ENCODE measurements at places on chromosomes 12 and 14. TPM values are rescaled to one million over a fixed set of nuclear protein-coding genes. Genes with fewer than 3 reads are reported as not detected.

Gene MAP1LC3B2
- 1.0 TPM for total RNA-seq

Gene MDP1
- 19.2 TPM for total RNA-seq

Gene RBP5
- total RNA-seq: 0.51 TPM

Gene TPI1
- 744 TPM for total RNA-seq

Gene NEUROD4
- not detected for total RNA-seq

Gene B4GALNT1
- 7.7 TPM for total RNA-seq

Gene NRIP2
- 1.5 TPM for total RNA-seq

Gene PMCH
- not detected for total RNA-seq

Gene GARIN6
- total RNA-seq: not detected

Gene TC2N
- total RNA-seq: 8.2 TPM

Gene TSPAN19
- total RNA-seq: not detected

Gene P3H3
- 6.4 TPM for total RNA-seq

Gene PRB2
- not detected for total RNA-seq

Gene GALNT8
- total RNA-seq: 1.1 TPM

Gene ACOT4
- total RNA-seq: 0.73 TPM

Gene ADAM21
- 0.30 TPM for total RNA-seq

Gene INHBE
- total RNA-seq: not detected

Gene TPPP2
- total RNA-seq: 1.2 TPM

Gene TEX52
- total RNA-seq: not detected

Gene C14orf132
- 1.1 TPM for total RNA-seq

Gene PROX2
- not detected for total RNA-seq

Gene IKBIP
- total RNA-seq: 6.5 TPM

Gene HSPA2
- total RNA-seq: 69.5 TPM

Gene TMPRSS12
- total RNA-seq: not detected

Gene PSEN1
- total RNA-seq: 25.1 TPM

Gene WDHD1
- 1.3 TPM for total RNA-seq

Gene HOXC11
- total RNA-seq: not detected

Gene HSPB8
- 693 TPM for total RNA-seq

Gene CDCA4
- 1.5 TPM for total RNA-seq

Gene AQP6
- total RNA-seq: not detected

Gene BEGAIN
- 1.3 TPM for total RNA-seq

Gene TMEM132C
- total RNA-seq: 1.4 TPM

Gene EML1
- 49.2 TPM for total RNA-seq

Gene FGF6
- total RNA-seq: not detected

Gene PLEKHG7
- total RNA-seq: not detected

Gene TAS2R42
- total RNA-seq: not detected

Gene TDP1
- total RNA-seq: 4.3 TPM

Gene LGR5
- total RNA-seq: not detected

Gene CAPZA3
- total RNA-seq: not detected

Gene NID2
- 35.8 TPM for total RNA-seq

Gene PTPRR
- total RNA-seq: 1.3 TPM

Gene KRT2
- total RNA-seq: not detected

Gene LMNTD1
- total RNA-seq: not detected

Gene LRRC10
- 45.0 TPM for total RNA-seq

Gene FSCB
- not detected for total RNA-seq

Gene MYF6
- not detected for total RNA-seq

Gene TEX22
- 0.46 TPM for total RNA-seq

Gene NUP37
- total RNA-seq: 22.8 TPM

Gene SMIM41
- total RNA-seq: 0.19 TPM

Gene TCL1B
- not detected for total RNA-seq

Gene C12orf56
- not detected for total RNA-seq

Gene KLHDC1
- 5.9 TPM for total RNA-seq

Gene PEX5
- 27.6 TPM for total RNA-seq

Gene SMCO2
- total RNA-seq: not detected

Gene RNU7-1
- not detected for total RNA-seq

Gene TRPV4
- total RNA-seq: 0.27 TPM

Gene JDP2
- total RNA-seq: 14.5 TPM
